Cardiac muscle cell (in vitro differentiated cells and primary cell): ENCODE measurements at places on chromosomes 7 and 10. TPM values are rescaled to one million over a fixed set of nuclear protein-coding genes. Genes with fewer than 3 reads are reported as not detected.

The FAM24B gene
- 1.8 TPM in 1 of 2 replicates, not detected in the other for total RNA-seq

- DNase-seq, result no peak
These were observed 34.6 kb upstream of the LRRC4 start for GRCh38 chr7:128065872-128066271.

The CPVL gene
- total RNA-seq, result 30.6 and 49.5 TPM in 2 replicates

GRCh38 chr10:91800756-91801155 lies 2.5 kb downstream of the TNKS2 start:
- no peak for DNase-seq

The BBIP1 gene
- total RNA-seq, result 10.9 and 25.6 TPM in 2 replicates

DNA sequence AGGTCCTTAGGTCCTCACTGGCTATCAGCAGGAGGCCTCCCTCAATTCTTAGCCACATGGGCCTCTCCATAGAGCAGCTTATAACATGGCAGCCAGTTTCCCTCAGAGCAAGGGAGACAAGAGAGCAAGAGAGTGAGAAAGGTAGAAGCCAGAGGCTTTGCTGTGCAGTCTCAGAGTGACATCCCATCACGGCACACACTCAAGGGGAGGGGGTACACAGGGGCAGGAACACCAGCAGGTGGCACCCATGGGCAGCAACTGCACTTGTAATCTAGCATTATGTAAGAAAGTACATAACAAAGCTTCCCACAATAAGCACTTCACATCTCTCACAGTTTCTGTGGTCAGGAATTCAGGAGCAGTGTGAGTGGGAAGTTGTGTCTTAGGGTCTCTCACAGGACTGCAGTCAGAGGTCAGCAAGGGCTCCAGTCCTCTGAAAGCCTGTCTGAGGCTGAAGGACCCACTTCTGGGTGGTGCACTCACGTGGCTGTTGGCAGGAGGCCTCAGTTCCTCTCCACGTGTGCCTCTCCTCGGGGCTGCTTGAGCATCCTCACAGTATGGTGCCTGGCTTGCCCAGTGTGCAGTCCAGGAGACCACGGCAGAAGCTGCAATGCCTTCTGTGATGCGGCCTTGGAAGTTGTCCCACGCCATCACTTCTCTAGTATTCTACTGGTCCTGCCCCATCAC lies 159.4 kb downstream of the OAT start:
- no peak for DNase-seq
